Activated CD8-positive, alpha-beta memory T cell treated with anti-CD3 and anti-CD28 coated beads for 48 hours (primary cell): ENCODE measurements at places on chromosomes 5 and 9.

DNA sequence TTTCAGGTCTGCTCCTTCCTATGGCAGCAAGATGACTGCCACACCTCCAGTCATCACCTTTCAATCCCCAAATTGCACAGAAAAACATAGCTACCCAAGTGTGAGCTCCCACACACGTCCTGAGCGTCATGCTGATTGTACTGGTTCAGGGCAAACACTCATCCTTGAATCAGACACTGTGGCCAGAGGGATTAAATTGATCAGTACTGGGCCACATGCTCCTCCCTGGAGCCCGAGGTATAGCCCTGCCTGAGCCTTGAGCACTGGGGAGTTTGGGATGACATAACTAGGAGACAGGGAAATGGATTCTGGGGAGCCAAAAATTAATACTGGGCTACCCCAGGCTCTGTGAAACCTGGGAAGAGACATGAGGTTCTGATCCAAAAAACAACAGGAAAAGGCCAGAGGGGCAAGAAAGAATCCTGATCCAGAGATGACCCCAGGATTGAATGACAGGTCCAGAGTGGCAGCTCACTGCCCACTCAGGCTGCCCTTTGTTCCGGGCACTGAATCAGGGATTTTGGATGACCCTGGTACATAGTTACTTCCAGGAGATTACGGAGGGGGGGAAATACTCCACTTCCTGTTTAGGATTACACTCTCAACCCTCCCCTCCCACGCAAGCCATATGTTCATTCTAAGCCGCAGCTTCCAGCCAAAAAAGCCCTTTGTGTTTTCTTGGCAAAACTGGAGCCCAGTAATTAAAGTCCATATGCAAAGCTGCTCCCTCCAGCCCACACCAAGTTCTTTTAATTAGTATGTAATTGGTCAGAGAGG is 141.6 kb upstream of the SPRY4 start:
- no peak for DNase-seq

GRCh38 chr9:91240596-91241165 is 121.0 kb downstream of the AUH start:
- DNase-seq: no peak

DNA sequence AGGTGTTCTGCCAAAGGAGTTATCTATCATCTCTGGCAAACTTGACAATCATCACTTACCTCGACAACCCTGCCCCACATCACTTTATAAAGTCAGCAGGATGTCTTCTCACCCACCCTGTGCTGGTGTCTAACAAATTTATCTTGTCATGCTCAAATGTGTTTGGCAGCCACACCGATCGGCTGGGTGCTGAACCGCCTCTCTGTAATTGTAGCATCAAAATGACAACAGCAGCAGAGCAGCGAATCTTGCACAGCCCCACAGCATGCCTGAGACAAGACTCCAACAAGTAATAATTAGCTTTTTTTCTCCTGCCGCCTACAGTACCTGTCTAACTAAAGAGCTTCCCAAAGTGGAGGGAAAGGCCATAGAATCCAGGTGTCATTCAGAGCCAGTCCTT is 176.2 kb downstream of the NR3C1 start:
- no peak for DNase-seq

- no peak for DNase-seq
Measured at GRCh38 chr9:34592895-34593601, 3.5 kb upstream of the CNTFR start.

GRCh38 chr5:55110217-55110616 is 7.8 kb downstream of the GZMA start:
- no peak for DNase-seq

GRCh38 chr5:53446908-53447307 is 33.5 kb upstream of the FST start:
- no peak for DNase-seq
